ENCODE measurements at places on chromosomes 11 and 22.

GRCh38 chr11:60974726-60975125, 3.2 kb downstream of the CD6 start:
- no peak for DNase-seq

DNA sequence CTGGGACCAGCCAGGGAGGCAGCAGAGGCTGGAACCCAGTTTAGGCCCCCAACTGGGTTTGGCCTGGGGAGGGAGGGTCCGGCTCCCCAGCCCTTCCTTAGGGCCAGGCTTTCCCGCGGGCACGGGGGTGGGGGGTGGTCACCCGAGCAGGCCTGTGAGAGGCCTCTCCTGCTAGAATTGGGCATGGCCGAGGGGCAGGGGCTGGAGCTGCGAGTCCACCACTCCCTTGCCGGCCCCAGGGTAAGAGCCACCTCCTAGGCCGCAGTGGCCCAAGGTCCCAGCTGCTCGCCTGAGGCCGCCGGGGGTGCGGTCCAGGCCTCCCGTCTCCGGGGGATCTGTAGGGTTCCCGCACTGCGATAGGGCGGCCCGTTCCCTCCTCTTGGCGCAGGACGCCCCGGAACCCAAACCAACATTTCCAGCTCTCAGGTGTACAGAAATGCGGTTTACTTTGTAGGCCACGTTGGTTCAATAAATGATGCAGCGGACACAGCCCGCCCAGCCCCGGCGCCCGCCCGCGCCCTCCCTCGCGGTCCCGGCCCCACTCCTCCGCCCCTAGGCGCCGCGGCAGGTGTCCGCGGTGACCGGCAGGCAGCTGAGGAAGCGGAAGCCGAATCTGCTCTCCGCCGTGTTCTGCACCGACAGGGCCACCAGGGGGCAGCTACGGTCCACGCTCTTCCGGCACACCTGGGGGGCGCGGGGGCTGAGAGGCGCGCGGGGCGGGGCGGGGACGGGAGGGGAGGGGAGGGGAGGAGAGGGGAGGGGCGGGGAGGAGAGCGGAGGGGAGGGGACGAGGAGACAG, 5.9 kb downstream of the LMNTD2 start:
- DNase-seq: no peak

DNA sequence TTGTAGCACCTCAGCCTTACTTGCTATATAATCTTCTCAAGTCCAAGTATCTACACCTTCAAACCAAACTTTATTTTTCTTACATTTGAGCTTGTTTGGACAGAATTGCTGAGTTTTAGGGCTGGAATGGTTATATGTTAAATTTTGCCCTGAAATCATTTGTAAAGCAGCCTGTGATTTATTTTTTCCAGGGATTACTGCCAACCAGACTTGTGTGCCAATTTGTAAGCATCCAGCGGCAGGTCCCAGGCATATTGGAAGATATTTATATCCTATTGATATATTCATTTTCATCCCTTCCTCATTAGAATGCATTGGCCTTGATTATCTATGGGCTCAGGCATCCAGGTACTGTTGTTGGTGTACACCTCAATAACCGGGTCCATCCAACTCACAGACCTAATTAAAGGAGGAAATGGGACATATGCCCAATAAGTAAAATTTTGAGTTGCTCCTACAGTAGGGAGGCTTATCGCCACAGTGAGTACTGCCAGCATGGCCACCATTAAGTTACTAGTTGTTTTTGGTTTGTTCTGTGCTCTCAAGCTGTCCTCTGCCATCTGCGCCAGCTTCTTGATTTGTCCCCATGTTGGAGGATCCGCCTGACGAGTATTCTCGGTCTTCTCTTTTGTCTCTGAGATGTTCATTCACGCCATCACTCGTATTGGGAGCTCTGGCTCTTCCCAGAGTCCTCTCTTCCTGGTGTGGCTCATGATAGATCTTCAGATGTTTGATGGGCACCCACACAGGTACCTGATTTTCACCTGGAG, 9.8 kb upstream of the DNAJB13 start:
- DNase-seq: no peak

DNA sequence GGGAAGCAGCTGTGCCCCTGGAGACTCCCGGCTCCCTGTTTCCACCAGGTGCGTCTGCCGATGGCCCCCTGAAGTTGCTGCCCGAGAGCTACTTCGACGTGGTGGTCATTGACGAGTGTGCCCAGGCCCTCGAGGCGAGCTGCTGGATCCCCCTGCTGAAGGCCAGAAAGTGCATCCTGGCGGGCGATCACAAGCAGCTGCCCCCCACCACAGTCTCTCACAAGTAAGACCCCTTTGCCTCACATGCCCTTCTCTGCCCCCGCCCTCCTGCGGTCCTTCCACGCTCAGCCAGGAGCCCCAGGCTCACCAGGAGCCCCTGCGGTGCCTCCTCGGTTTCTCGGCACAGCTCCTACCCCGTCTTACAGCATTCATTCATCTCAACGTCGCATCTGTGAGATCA, 25.4 kb downstream of the IGHMBP2 start:
- DNase-seq: no peak

GRCh38 chr22:35024364-35024692, 41.6 kb upstream of the ISX start:
- DNase-seq: no peak

Data from tibial artery (tissue), 4 donors.